ENCODE measurements at places on chromosomes 13 and 19.

DNA sequence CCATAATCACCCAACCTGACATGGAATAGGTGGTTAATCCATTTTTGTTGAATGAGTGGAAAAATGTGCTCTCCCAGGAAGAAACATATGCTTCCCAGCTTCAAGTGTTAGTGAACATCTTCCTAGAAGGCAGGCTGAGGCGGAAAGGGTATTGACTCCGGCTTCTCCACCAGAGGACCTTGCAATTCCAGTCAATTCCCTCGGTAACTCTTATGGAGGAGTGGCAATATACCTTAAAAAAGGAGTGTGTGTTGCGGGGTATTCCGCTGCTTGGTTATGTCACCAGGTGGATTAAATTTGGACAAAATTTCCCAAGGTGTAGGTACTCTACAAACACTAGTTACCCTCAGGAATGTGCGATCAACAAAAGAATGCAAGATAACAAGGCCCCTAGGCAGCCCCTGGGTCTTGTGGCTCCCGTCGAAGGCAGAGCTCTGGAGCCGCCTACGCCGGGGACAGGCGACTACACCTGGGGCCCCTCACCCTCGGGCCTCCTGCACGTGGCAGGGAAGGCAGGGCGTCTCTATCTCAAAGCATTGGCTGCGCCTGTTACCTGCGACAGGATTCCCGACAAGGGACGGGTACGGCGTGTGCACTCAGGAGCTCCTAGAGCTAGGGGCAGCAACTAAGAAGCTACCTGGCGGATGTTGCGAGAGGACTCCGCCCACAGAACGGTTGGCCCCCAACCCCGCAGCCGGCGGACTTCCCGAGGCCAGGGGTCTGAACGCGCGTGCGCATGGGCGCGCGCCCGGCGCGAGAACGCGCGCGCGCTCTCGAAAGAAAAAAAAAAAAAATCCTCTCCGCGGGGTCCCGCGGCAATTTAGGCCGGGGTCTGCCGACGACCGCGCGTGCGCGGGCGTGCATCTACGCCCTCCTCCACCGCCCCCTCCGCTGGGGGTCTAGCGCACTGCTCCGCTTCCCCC lies at the start of gene WDR87:
WDR87 (minus strand) TSS at position 649 of the 923 bp plus-strand sequence. CDS start 8,355 bp downstream, outside the sequence.
- no peak for DNase-seq

GRCh38 chr19:12564016-12564664 lies 12.9 kb upstream of the ZNF564 start:
- DNase-seq = peak; percentile 78

- no peak for DNase-seq
Observed at GRCh38 chr19:27774827-27775226, 1438.1 kb downstream of the UQCRFS1 start.

DNA sequence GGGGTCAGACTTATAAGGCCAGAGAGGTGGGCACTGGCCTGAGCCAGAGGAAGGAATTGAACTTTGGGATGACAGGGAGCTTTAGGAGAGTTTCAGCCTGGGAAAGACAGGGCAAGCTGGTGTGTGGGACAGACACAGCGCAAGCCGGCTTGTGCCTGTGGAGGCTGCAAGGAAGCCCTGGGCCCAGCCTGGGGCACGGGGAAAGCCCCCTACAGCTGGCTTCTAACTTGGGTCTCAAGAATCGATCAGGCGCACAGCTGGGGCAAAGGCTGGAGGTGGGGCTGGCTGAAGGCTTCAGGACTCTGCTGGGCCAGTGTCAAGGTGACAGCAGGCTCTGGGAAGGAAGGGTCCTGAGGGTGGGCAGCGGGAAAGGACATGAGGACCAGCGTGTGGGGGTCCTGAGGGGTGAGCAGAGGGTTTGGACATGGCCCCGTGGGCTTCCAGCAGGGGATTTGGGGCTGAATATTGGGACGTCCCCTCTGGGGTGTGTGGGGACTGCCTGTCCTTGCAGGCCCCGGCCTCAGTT lies 3.0 kb downstream of the PTOV1 start:
- no peak for DNase-seq

DNA sequence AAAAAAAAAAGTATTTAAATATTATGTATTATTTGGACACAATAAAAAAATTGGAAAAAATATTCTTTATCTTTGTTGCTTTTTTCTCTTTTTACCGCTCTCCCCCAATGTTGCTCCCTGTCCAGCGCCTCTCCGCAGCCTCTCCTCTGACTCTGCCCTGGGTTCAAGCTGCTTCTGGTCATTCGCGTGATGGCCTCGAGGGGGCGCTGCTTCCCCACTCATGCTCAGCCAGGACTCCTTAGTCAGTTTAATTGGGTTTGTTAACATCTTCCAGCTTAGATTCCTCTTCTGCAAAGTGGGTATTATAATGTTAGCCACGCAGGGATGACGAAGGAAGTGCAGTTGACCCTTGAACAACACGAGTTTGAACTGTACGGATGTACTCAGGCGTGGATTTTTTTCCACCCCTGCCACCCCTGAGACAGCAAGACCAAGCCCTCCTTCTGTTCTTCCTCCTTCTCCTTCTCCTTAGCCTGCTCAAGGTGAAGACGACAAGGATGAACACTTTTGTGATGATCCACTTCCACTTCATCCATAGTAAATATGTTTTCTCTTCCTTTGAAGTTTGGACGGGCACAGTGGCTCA lies 4.9 kb upstream of the NWD1 start:
- DNase-seq = peak; percentile 27

All from kidney glomerular epithelial cell (primary cell).